ENCODE measurements at places on chromosomes 3 and 15. TPM values are rescaled to one million over a fixed set of nuclear protein-coding genes. Genes with fewer than 3 reads are reported as not detected.

DNA sequence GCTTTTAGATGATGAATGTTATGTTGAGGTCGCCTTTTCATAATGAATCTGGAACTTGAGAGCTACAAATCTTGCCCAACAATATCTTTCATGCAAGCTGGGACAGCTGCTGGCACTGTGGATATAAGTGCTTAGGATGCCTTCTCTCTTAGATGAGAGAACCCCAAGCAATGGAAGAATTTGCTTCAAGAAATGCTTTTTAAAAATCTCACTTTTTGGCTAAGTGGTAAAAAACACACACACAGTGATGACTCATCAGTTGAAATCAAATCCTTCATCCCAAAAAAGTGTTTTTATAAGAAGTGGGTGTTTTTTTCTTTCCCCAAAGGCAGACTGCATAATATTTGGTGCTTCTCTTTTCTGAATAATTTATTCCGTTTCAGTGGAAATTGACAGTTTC, 38.4 kb upstream of the GALNT15 start:
- H3K4me1 ChIP-seq, result no peaks in the 10 kb centered on the region
- H3K36me3 ChIP-seq, result no peaks in the 10 kb centered on the region
- DNase-seq, result no peak
- H3K27ac ChIP-seq, result no peak overlapping the region
- H3K27me3 ChIP-seq, result peaks cover 11% of the 10 kb centered on the region

DNA sequence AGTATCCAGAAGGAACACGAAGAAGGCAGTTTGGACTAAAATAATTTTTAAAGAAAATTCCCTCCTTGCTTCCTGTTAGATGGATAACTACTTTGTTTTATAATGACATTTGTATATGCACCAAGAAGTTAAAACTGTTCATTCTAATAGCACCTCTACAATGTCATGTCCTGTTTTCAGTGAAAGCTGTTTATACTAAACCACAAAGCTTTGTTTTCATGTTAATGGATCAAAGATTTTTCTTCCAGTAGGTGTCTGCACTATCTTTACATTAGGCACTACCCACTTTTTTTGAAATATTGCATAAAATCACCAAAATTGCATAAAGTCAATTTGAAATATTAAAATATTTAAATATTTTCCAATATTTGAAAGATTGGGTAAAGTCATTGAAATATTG, 10.1 kb downstream of the RARRES1 start:
- DNase-seq, result no peak
- no peaks in the 10 kb centered on the region for H3K27me3 ChIP-seq
- no peaks in the 10 kb centered on the region for H3K36me3 ChIP-seq
- no peak overlapping the region for H3K4me3 ChIP-seq

DNA sequence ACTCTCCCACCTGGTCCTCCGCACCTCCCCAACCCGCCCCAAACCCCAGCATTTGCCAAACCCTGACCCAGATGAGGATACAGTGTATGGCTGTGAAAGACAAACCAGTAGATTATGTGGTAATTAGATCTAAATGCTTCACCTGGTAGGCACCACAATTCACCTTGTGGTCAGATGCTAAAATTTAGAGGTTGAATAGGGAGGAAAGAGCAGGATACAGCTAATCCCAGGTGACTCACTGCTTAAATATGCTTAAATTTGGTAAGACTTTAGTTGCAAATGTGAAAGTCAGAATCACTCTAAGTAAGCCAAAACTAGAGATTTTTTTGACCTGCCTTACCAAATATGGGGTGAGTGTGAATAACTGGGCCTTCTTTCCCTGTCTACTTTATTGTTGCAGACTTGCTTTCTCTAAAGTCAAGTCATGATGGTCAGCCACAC, 105.5 kb downstream of the MME start:
- no peaks in the 10 kb centered on the region for H3K36me3 ChIP-seq
- peaks cover 8% of the 10 kb centered on the region for H3K4me1 ChIP-seq
- no peak overlapping the region for H3K27ac ChIP-seq
- no peak overlapping the region for H3K4me3 ChIP-seq

DNA sequence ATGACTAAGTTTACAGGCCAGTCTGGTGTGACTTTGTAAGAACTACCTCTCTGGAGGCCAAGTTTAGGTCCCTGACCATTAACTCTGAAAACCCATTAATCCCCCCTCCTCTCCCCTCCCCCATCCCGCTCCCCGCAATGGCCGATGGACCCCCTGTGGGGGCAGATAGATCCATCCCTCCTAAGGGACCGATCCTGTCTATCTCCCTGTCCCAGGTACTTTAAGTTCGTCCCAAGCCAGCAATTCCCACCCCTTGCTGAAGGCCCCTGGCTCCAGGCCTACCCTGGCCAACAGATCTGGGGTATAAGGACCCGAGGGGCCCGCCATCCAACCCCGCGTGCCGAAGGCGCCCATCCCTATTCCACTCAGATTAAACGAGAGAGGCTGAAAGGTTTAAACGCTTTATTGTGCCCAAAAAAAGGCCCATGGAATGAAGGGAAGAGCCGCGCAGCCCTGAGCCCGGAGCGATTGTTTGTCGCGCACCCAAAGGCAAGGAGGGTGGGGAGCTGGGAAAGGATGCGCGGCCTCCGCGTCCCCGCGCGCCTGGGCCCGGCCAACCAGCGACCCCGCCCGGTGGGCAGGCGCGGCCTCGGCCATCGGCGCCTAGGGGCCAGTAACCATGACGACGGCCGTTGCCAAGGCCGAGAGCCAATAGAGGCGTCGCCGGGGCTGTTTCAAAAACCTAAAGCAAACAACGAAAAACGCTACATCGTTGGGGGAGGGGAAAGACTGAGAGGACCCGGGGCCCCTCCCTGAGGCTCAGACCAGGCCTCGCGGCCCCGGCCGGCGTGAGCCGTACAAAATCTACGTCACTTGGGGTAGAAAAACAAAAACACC, 35.9 kb downstream of the HMCES start:
- no peaks in the 10 kb centered on the region for H3K36me3 ChIP-seq
- H3K4me1 ChIP-seq, result peaks cover 30% of the 10 kb centered on the region
- peak overlapping the region; percentile 24 for H3K27ac ChIP-seq
- peak overlapping the region; percentile 92 for H3K4me3 ChIP-seq
- DNase-seq, result peak; percentile 79

Gene MAGI1
- total RNA-seq, result not detected
